RPMI8226 (cell line): ENCODE measurements at places on chromosomes 16 and 17.
A peak's percentile ranks its signal among the peaks of the same experiment; 100 is the strongest.

GRCh38 chr17:10162096-10162495, 36.3 kb downstream of the GAS7 start:
- DNase-seq, result no peak

- no peak for DNase-seq
These were observed at the start of gene NUPR1 for GRCh38 chr16:28538733-28539596. NUPR1 (minus strand) TSS chr16:28538974; CDS start chr16:28538907, 67 bp downstream.

DNA sequence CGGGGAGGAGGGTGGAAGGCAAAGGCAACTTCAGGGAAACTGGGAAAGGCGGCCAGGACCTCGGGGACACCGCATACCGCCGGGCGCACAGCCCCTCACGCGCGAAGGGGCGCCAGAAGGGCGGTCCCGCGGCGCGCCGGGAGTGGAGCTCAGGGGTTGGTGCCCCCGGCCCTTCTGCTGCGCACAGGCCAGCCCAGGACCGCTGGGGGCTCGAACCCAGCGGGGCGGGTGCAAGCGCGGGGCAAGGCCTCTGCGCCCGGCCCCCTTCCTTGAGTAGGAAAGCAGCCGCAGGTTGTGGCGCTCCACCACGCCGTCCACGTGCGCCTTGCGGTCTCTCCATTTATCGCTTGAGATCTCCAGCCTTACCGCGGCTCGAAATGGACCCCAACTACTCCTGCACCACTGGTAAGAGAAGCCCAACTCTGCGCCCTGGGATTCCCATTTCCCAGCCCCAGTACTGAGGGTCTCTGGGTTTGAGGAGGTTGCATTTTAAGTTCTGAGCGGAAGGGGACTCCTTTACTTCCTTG, 3.0 kb upstream of the MT1A start:
- peak; percentile 38 for DNase-seq

GRCh38 chr16:53152329-53152728, 97.5 kb downstream of the CHD9 start:
- DNase-seq, result no peak

- no peak for DNase-seq
These were observed 835.3 kb upstream of the EEF2KMT start for GRCh38 chr16:5932906-5933305.

GRCh38 chr16:85286066-85286831, 174.0 kb upstream of the CIBAR2 start:
- DNase-seq, result no peak

DNA sequence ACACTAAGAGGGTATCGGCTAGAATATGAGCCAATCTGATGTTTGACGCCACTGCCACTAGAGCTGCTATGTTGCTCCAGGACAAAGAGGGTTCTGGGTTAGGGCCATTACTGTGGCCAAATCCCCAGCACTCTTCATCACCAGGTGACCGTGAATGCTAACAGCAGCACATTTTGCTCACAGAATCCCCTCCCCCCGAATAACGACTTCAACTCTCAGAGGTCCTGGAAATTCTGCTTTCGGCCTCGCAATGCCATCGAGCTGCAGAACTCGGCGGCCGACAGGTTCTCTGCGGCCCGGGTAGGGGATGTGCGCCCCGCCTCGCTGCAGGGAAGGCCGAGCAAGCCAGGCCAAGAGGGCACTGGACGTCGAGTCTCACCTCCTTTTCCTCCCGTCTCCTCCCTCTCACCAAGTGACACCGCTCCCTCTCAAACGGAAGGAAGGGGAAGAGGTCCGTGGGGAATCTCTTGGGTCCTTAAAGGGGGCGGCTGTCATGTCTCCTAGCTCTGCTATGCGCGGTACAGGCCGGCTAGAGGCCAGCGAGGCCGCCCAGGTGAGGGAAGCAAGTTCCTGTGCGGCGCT, 31.9 kb downstream of the CDK5R1 start:
- DNase-seq, result no peak

DNA sequence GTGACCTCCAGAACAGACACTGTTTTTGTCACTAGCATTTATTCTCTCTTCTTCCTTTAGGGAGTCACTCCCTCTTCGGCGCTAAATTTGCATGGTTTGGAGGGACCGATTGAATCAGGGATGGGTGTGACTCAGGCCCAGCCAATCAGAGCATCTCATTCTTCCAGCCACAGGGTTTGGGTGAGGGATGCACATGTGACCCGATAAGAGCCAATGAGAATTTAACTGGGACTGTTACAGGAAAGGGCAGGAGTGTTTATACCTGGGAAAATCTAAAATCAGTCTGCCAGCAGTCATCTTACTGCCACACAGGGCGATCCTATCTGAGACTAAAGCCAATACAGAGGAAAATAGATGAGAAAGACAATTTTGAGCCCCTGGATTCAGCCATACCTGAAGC, 351.2 kb upstream of the ERCC4 start:
- DNase-seq, result no peak

GRCh38 chr16:49470513-49470991, 96.9 kb downstream of the C16orf78 start:
- no peak for DNase-seq

GRCh38 chr17:60712675-60713074, 35.0 kb downstream of the BCAS3 start:
- no peak for DNase-seq

DNA sequence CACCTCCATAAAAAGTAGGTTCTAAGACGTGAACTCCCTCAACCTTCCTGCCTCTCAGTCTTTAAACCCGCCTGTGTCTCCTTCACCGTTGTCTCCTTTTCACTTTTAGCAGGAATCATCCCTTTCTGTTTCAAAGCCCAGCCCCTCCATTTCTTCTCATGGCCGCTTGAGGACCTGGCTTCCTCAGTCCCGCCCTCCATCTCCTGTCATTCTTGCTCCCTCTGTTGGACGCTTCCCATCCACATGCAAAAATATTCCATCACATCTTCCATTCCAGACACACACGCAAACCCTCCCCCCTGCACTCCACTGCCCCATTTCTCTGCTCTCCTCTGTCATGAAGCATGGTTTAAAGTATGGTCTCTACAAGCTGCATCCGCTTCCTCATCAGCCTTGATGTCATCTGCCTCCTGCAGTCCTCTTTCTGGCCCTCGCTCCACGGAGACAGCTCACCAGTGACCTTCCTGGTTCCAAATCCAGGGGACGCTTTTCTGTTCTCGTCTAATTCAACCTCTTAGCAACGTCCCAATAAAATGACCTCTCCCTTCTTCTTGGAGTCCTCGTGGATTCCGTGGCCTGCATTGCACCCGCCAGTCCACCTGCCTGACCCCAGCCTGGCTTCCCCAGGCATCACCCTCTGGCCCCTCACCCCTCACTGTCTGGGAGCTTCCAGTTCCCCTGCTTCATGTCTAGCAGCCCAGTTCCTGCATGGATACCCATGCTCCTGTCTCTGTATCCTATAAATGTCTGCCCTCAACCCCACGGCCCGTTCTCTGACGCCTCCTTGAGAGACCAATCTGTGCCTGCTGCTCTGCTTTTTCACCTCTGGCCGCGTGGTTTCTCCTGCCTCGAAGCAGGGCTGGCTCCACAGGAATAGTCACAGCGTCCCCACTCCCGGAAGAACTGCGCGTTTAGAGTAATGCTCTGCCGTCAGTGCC, 26.2 kb downstream of the ANKRD40 start:
- DNase-seq, result peak; percentile 53

- DNase-seq, result no peak
These were observed 86.5 kb upstream of the LHX1 start for GRCh38 chr17:36850790-36851189.

GRCh38 chr17:37570527-37571093, 38.6 kb downstream of the SYNRG start:
- DNase-seq, result peak; percentile 41

GRCh38 chr17:51699303-51699702, 439.0 kb downstream of the UTP18 start:
- no peak for DNase-seq

DNA sequence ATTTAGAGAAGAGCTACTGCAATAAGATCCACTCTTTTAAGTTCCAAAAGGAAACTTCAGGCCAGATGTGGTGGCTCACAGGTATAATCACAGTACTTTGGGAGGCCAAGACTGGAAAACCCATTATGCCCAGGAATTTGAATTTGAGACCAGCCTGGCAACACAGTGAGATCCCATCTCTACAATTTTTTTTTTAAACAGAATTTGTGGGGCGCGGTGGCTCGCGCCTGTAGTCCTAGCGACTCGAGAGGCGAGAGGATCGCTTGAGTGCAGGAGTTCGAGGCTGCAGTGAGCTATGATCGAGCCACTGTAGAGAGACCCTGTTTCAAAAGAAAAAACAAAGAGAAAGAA, 793 bp downstream of the COG7 start:
- peak; percentile 11 for DNase-seq

GRCh38 chr17:61152898-61153297, 246.7 kb upstream of the TBX2 start:
- no peak for DNase-seq

GRCh38 chr17:79939755-79940458, 95.8 kb downstream of the TBC1D16 start:
- DNase-seq, result no peak

DNA sequence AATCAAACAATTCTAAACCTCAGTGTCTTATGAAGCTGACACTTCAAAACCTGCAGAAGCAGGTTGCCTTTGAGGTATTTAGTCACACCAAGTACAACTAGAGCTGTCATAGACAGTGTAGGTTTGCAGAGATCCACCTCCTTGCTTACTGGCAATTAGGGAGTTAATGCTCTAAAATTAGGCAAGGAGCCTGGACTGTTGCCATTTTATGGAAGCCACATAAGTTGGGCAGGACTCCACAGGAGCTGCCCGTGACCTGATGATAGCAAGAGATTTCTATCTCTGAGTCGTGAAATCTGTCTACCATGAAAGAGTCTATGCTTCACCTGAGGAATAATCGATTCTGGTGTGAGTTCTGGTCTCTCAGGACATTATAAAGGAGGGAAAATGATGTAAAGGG, 8.9 kb downstream of the EME1 start:
- no peak for DNase-seq

- no peak for DNase-seq
These were observed 23.1 kb downstream of the CDK5RAP3 start for GRCh38 chr17:47993964-47994363.

DNA sequence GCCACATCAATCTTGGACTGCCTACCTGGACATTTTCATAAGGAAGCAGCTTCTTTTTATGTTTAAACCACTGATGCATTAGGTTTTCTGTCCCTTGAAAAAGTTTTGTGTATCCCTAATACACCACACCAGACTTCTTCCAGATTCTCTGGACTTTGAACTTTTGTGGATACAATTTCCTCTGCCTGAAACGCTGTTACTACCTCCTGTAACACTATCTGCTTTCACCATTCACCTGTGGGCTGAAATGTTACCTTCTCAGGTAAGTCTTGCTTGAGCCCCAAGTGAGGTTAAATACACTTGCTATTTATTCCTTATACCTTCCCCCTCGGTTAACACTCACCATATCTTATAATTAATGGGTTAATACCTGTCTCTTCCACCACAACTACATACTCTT, 2.7 kb downstream of the ZZEF1 start:
- DNase-seq, result no peak

- DNase-seq, result peak; percentile 99
These were observed at the start of gene NME1 for GRCh38 chr17:51153210-51154072. NME1 (plus strand) TSS chr17:51153559; CDS start chr17:51155655, 2,096 bp downstream.

DNA sequence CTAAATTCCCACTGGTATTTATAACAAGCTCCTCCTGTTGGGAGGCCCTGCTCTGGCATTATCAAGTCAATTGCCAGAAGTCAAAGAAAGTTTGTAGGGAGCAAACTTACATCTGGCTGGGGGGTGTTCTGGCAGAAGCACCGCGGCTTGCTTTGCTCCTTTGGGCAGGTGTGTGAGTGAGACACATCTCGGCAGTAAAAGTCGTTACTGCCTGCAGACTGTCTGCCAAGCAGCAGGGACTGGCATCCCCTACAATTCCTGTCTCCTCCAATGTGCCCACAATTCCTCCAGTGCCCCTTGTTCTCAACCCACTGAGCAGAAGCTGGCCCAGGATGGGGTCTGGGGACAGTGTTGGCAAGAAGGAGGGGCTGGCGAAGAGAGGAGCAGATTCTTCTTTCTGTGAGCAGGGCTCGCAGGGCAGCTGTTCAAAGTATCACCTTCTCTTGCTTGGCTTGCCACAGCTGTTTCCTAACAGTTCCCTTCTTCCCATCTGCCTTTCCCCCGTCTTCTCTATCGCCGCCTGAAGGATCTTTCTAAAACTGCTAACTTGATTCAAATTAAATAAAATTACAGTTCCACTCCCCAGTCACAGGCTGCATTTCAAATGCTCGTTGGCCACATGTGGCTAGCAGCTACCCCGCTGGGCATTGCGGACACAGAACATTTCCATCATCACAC, 30.2 kb downstream of the SPACA3 start:
- no peak for DNase-seq

DNA sequence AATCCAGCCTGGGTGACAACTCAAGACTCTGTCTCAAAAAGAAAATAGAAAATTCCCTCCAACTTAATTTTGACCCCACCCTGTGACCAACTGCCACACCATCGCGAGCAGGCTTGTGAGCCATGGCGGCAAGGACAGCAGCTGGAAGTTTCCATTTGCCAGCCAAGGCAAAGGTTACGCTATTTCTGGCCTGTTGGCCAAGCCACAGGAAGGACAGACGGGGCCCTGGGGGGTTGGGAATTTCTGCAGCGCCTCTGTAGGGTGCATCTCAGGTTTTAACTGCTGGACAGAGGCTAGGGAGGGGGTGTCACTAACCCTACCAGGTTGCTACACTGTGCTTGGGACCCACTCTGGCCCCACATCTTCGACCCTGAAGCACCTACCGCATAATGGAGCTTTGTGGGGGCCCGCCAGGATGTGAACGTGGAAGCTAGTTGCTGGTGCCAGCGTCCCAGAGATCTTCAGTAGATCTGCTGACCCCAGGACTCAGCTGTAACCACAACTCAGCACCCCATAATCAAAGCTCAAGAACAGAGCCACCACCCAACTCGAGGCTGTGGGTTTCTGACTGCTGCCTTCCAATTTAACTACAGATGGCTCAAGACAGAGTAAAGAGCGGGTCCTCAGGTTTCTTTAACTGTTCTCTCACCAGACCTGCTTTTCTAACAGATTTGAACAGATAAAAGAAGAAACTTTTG, 10.9 kb downstream of the KIFC3 start:
- DNase-seq, result peak; percentile 91

GRCh38 chr17:35088356-35088880, 24.9 kb upstream of the RFFL start:
- DNase-seq, result peak; percentile 50

- DNase-seq, result no peak
These were observed 13.0 kb downstream of the NMRAL1 start for GRCh38 chr16:4461250-4462085.

GRCh38 chr16:20884240-20884556, 16.0 kb downstream of the DCUN1D3 start:
- no peak for DNase-seq

- no peak for DNase-seq
These were observed 2.4 kb downstream of the CRLF3 start for GRCh38 chr17:30821871-30822723.

DNA sequence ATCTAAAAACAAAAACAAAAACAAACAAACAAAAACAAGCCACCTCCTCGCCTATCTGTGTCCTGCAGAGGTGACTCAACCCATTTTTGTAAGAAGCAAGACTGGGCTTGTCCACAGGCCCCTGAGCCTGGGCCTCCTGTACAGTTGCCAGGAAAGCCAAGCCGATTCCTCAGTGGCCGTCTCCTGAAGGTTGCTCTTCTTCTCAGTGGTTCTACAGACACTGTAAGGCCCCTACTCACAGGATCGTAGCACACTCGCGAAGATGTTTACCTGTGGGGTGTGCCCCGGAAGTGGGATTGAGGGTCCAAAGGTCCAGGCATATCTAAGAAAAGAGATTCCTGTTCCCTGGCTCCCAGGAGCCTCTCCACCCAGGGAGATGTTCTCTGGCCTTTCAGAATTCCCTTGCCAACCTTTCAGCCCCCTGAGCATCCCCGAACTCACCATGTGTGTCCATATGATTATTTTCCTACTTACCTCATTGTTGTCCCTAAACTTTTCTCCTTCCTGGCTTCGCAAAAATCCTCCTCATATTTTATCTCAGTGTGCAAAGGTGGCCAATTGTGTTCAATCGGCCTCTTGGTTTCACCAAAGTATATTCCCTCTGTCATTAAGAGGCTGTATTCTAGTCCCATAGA, 7.5 kb upstream of the CES3 start:
- DNase-seq, result no peak
